ENCODE measurements at places on chromosomes 16 and 17.

DNA sequence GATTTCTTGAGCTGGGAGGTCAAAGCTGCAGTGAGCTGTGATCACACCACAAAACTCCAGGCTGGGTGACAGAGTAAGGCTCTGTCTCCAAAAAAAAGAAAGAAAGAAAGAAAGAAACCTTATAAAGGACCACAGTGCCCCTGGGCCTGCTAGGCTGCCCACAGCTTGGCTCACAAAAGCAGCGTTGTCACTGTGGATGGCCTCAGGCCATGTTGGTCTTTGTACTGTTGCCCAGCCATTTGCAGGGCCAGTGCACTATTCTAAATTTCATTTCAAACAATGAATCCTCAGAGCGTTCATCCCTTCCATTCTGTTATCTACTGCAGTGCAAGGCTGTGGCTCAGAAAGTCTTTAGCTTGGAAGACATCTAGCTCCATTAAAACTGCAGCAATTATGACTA lies 208.4 kb downstream of the SLC39A11 start:
- DNase-seq: no peak

DNA sequence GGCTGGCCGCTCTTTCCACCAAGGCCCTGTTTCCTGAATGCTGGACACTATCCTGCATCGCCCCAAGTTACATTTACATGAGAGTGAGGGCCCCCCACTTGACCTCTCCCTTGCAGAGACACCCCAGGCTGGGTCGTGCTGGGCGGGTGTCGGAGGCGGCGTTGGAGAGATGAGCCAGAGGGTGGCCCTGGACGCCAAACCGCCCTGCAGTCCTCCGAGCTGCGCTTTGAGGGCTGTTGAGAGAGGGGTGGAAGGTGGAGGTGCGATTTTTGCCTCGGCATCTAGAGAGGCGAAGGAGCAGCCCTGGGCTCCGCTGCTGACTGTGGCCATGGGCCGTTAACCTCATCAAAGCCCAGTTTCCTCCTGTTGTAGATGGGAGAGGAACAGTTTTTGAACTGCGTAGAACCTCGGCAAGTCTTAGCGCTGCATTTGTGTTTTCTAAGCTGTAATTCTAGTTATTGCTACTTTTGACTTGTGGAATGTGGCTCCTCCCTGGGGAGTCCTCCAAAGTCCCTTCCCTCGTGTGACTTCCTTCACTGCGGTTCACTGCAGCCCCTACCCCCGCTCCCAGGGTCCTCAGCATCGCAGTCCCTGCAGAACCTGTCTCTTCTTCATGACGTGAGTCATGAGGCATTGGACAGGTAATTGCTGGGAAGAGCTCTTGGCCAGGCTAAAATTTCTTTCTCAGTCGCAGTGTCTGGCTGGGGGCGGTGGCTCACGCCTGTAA lies 986 bp upstream of the ELOB start:
- DNase-seq: peak; percentile 55

GRCh38 chr17:36994438-36994837 lies 45.7 kb downstream of the AATF start:
- no peak for DNase-seq

DNA sequence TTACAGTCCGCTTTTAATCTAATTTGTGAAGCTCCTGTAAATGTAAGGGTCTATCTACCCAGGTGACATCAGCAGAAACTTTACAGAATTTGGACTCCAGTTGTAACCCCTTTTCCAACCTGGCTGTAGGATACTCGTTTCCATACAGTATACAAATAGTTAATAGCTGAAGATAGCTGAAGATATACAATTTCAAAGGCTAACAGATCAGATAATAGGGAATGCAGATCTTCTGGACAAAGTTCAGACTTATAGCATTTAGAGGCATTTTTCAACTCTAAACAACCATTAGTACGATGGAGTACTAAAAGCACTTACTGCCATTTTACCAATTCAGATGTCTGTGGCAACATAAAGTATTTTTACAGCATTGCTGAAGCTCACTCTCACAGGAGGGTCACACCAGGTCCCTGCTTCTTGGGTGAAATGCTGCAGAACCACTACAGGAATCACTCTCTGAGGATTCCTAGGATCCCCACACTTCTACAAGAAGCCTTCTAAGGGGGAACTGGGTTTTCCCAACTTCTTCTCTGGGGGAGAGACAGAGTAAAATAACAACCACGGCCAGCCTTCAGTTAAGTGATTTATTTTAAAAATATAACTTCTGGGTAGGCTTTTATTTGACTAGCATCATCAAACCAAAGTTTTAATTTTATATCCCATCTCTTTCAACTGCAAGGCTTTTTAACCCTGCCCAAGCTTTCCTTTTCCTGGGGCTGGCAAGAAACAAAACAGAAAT lies 2.9 kb downstream of the VEZF1 start:
- DNase-seq: no peak

DNA sequence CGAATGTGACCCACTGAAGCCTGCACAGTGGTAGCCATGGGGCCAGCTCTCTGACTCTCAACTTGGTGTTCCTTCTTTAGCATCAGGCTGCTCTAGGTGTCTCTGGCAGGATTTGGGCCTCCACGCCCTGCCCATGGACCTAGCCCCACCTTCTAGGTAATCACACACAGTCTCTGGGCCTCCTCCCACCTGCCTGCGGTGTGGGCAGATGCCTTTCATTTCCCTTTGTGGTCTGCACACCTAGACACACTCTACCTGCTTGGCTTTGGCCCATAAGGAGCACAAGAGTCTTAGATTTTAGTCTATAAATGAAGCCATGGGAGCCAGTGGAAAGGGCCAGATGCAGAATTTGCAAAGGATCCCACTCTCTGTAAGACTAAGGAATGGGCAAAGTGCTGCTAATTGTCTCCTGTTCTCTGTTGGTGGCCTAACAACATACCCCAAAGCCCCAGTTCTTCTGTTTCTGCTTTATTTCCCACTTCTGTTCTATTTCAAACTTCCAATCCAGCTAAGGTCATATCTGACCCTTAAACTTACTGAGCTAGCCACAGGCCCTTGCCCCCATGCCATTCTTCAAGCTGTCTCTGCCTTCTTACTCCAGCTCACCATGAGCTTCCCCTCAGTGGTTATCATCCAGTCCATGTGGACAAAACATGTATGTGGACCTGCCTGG lies 7.2 kb upstream of the MFSD6L start:
- no peak for DNase-seq

- no peak for DNase-seq
These were observed 25.3 kb downstream of the CDH13 start for GRCh38 chr16:82651921-82652601.

GRCh38 chr17:574061-574460 lies 140.6 kb downstream of the VPS53 start:
- DNase-seq: no peak

DNA sequence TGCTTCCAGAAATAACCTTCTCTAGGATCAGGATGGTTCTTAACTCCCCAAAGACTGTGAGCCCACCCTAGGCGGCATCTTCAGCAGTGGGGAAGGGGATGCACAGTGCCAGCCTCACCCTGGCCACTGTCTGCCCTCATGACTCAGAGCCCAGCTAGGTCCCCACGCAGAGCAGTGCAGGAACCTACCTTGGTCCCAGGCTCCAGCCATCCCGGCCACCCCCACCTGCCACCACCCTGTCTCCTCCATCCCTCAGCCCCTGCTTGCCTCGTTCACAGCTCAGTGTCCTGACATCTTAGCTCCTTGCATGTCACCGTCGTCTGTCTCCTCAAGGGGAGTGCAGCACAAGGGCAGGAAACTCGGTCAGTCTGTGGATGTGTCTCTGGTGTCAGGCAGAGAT lies 16.1 kb upstream of the KRTAP17-1 start:
- DNase-seq: no peak

DNA sequence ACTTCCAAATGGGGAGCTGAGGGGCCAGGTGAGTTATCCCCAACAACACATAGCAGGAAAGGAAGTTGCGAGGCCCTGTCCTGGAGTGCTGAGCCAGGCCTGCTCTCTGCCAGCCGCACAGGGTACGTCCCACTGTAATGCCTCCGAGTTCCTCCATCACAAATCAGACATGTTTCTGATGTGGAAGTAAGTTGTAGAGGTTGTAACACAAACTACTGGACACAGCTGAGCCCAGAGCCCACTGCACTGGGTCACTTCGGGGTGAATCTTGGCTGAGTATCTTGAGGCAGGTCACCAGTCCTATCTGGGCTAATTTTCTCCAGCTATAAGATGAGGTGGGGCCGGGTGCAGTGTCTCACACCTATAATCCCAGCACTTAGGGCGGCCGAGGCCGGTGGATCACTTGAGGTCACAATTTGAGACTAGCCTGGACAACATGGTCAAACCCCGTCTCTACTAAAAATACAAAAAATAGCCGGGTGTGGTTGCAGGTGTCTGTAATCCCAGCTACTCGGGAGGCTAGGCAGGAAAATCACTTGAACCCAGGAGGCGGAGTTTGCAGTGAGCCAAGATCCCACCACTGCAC lies 100.8 kb upstream of the CDH5 start:
- DNase-seq: no peak

- no peak for DNase-seq
These were observed 9.2 kb downstream of the NECAB2 start for GRCh38 chr16:83977056-83977815.
